ENCODE measurements at places on chromosomes 11 and 22. TPM values are rescaled to one million over a fixed set of nuclear protein-coding genes. Genes with fewer than 3 reads are reported as not detected.

Gene SLC22A9
- total RNA-seq = not detected

Gene OR56A1
- total RNA-seq = under 0.01 TPM

Gene WNT7B
- not detected for total RNA-seq

Gene SHANK3
- under 0.01 TPM for total RNA-seq

Gene LIF
- total RNA-seq = 4.2 TPM

Gene TEX12
- total RNA-seq = 0.63 TPM

Gene KRTAP5-2
- not detected for total RNA-seq

Gene ASPHD2
- 2.7 TPM for total RNA-seq

Gene TAGLN
- total RNA-seq = 8.6 TPM

Gene PKP3
- not detected for total RNA-seq

Gene OR52A1
- total RNA-seq = not detected

Gene MYO18B
- total RNA-seq = 0.31 TPM

Gene IGF2
- not detected for total RNA-seq

Gene XKR3
- not detected for total RNA-seq

Gene OR2AT4
- not detected for total RNA-seq

Gene GGT5
- 0.31 TPM for total RNA-seq

Gene MOGAT2
- not detected for total RNA-seq

Gene CBX7
- total RNA-seq = 28.8 TPM

Gene EHF
- total RNA-seq = 0.10 TPM

Data from mononuclear cell (primary cell).